ENCODE measurements at places on chromosomes 5 and 9.

DNA sequence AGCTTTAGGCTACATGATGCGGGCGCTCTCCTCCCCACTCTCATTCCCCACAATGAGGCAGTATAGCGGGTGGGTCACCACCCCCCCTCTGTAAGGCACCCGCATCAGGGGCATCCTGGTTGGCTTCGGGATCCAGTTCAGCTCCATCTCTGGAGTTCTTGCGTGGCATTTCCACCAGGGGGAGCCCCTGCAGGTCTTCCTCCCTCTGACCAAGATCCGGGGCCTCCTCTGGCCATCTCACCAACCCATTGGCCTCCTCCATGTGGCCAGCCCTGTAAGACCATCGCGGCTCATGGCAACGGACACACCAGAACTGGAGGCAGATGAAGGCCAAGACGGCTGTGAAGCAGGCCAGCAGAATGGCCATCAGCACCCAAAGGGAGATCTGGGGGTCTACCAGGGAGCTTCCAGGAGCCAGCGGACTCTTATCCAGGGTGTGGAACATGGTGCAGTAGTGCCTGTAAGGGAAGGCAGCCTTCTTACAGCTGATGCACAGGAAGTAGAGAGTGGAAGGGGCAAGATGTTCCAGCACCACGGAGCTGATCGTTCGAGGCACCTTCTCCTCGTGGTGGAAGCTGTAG, 77.0 kb downstream of the CYFIP2 start:
- DNase-seq, result peak; percentile 52

DNA sequence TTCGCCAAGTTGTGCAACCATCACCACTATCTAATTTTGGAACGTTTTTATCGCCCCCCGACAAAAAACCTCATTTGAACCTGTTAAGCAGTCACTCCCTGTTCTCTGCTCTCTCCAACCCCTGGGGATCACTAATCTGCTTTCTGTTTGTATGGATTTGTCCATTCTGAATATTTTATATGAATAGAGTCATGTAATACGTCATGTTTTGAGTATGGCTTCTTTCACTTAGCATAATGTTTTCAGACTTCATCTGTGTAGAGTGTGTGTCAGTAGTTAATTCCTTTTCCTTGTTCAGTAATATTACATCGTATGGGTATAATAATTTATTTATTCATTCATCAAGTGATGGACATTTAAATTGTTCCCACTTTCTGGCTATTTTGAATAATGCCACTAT, 232.2 kb downstream of the SMARCA2 start:
- no peak for DNase-seq

- no peak for DNase-seq
These were observed 14.3 kb downstream of the SNX30 start for GRCh38 chr9:112764837-112765236.

GRCh38 chr9:136750526-136750925, 2.2 kb upstream of the LCN6 start:
- peak; percentile 32 for DNase-seq

GRCh38 chr5:95738834-95739233, 7.7 kb downstream of the RHOBTB3 start:
- no peak for DNase-seq

DNA sequence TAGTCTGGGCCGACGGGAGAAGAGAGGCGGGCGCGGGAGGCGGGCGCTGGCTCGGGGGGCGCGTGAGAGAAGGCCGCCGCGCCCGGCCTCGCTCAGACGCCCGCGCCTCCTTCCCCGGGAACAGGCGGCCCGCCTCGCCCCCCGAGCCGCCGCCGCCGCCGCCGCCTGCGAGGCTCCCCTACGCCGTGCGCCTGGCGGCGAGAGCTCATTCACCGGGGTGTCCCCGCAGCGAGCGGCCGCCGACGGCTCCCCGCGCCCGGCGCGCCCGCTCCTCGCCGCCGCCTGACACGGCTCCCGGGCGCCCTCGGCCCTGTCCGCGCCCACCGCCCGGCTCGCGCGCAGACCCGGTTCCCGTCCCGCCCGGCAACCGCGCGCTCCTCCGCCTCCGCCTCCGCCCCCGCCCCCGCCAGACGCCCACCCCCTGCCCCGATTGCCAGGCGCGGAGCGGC, at the start of gene GNAQ:
Gene GNAQ, minus strand, starts transcription at position 368 of the 449 bp plus-strand sequence. CDS start 576 bp downstream, outside the sequence.
- peak; percentile 11 for DNase-seq

DNA sequence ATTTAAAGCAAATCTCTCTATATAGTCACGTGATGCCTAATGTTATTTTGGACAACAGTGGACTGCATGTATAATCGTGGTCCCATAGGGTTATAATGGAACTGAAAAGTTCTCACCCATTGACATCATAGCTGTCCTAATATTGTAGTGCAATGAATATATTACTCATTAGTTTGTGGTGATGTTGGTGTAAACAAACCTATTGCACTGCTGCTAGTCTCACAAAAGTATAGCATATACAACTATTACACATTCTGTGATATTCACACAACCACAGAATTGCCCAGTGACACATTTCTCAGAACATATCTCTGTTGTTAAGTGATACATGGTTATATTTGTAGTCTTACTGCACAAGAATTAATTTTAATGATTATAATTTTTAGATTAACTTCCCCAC, 37.7 kb downstream of the IPO11 start:
- DNase-seq, result no peak

DNA sequence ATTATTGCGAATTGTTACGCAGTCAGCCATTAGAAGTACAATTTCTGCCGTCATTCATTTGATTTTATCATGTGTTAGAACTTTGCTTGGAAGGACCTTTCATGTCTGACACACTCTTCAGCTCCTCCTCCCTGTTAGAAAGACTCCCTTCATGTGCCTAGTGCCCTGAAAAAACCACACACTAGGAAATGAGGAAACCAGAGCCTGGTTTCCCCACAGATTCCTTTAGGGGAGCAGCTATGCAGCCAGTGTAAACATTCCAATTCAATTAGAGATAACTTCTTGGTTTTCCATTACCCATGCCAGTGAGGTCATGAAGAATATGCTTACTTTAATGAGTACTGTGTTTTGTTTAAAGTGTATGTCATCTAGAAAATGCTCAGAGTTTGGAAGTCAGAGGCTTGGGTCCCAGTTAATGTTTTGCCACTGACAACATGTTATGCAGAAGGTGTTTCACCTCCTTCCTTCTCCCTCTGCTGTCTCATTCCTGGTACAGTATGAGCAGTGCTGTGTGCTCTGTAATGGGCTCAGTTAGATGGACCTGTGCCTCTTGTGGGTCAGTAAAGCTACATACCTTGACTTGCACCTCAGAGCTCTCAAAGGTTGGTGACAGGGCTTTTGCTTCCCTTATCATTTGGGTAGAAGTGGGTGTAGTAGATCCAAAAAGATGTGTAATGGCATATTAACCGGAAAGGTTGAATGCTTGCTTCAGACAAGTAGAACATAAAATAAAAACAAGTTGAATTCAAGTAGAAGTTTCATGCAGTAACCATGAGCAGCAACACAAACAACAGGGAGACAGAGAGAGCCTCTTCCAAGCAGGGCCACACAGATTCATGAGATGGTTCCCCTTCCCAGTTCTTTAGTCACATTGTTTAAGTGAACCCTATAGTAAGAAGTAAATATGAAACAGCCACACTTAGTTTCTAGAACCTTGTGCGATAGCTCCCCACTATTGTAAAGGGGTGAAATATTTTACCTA, 52.6 kb upstream of the TNFAIP8 start:
- DNase-seq, result peak; percentile 91

GRCh38 chr5:96091874-96092273, 130.2 kb upstream of the ELL2 start:
- no peak for DNase-seq

All from AG08395 (cell line).